Hair follicle dermal papilla cell (primary cell): ENCODE measurements at places on chromosomes 12 and 14. TPM values are rescaled to one million over a fixed set of nuclear protein-coding genes. Genes with fewer than 3 reads are reported as not detected.

JPH4 gene
- not detected in 2 replicates for total RNA-seq

PWP1 gene
- total RNA-seq: 64.4 and 86.1 TPM in 2 replicates

TCTN1 gene
- total RNA-seq: 32.1 and 44.3 TPM in 2 replicates

WNT1 gene
- total RNA-seq: not detected in 2 replicates

DNAI7 gene
- 0.12 TPM in 1 of 2 replicates, not detected in the other for total RNA-seq

CCDC197 gene
- total RNA-seq: not detected in 2 replicates

KRT82 gene
- not detected in 2 replicates for total RNA-seq

CKAP4 gene
- 188 and 248 TPM in 2 replicates for total RNA-seq

RPS6KL1 gene
- 0.32 and 1.3 TPM in 2 replicates for total RNA-seq

KIF26A gene
- total RNA-seq: 0.24 and 1.5 TPM in 2 replicates

SMCO2 gene
- total RNA-seq: not detected in 2 replicates

A2ML1 gene
- total RNA-seq: under 0.01 TPM in 1 of 2 replicates, not detected in the other

KRT80 gene
- total RNA-seq: 0.24 and 1.1 TPM in 2 replicates

WNK1 gene
- total RNA-seq: 98.4 and 112 TPM in 2 replicates

FUT8 gene
- 160 and 226 TPM in 2 replicates for total RNA-seq

BMP4 gene
- total RNA-seq: 4.5 and 5.0 TPM in 2 replicates

PRKD1 gene
- total RNA-seq: 8.0 and 11.4 TPM in 2 replicates

CPM gene
- total RNA-seq: 90.2 and 164 TPM in 2 replicates

PTCSC3 gene
- not detected in 2 replicates for total RNA-seq

SLC6A15 gene
- 10.8 and 13.8 TPM in 2 replicates for total RNA-seq

TAS2R19 gene
- total RNA-seq: 4.9 and 9.6 TPM in 2 replicates

AQP6 gene
- total RNA-seq: not detected in 2 replicates

DICER1 gene
- 53.2 and 61.4 TPM in 2 replicates for total RNA-seq

RTN1 gene
- 1.5 and 2.9 TPM in 2 replicates for total RNA-seq

C12orf60 gene
- 0.49 and 0.65 TPM in 2 replicates for total RNA-seq

RNASE13 gene
- total RNA-seq: not detected in 2 replicates

STYK1 gene
- total RNA-seq: 2.3 and 4.9 TPM in 2 replicates

MUCL1 gene
- total RNA-seq: not detected in 2 replicates

TDRD9 gene
- 1.3 and 2.3 TPM in 2 replicates for total RNA-seq

HOXC9 gene
- total RNA-seq: not detected in 2 replicates

TCL1A gene
- 0.65 TPM in 1 of 2 replicates, not detected in the other for total RNA-seq

GPR137C gene
- total RNA-seq: 0.12 and 0.49 TPM in 2 replicates

DPPA3 gene
- total RNA-seq: not detected in 2 replicates

SMIM41 gene
- 0.16 and 0.24 TPM in 2 replicates for total RNA-seq

ACOT6 gene
- 0.16 TPM in 1 of 2 replicates, not detected in the other for total RNA-seq
